ENCODE measurements at places on chromosomes 12 and 14. TPM values are rescaled to one million over a fixed set of nuclear protein-coding genes. Genes with fewer than 3 reads are reported as not detected.

DNA sequence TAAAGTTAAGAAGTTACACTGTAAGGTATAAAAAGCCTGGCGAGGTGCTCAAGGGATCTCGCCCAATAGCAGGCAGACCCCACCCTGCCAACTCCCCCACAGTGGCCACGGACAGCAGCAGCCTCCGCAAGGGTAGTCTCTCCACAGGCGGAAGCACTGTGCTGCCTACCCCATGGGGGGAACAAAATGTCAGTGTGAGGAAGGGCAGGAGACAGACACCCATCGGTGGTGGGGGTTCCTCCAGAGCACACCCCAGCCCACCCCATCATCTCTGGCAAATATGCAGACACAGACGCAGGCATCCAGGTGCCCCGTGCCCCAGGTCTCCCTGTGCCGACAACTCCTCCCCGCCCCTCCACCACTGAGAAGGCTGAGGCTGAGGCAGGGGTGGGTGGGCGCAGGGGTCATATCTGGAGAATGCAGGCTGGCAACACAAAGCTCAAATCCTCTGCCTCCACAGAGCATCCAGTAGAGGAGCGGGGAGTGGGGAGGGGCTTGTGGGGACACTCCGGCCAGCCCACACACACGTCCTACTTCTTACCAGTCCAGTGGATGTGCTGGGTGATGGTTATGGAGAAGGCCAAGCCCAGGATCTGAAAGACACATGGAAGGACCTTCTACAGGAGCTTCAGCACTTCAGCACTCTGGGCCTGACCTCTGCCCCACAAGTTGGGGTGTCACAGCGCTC, 68.3 kb upstream of the DDX11 start:
- H3K27ac ChIP-seq, result no peak overlapping the region
- H3K36me3 ChIP-seq, result no peaks in the 10 kb centered on the region
- no peaks in the 10 kb centered on the region for H3K27me3 ChIP-seq
- no peaks in the 10 kb centered on the region for H3K4me1 ChIP-seq

DNA sequence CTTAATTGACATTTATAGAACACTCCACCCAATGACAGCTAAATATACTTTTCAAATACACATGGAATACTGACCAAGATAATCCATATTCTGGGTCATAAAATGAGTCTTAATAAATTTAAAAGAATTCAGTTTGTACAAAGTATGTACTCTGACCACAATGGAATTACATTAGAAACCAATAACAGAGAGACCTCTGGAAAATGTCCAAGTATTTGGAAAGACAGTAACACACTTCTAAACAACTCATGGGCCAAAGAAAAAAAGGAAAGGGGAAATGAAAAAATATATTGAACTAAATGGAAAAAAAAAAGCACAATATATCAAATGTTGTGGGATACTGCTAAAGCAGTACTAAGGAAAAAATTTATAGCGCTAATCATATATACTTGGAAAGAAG, 52.0 kb downstream of the CRACR2A start:
- peaks cover 5% of the 10 kb centered on the region for H3K4me1 ChIP-seq
- no peaks in the 10 kb centered on the region for H3K36me3 ChIP-seq
- no peak overlapping the region for H3K4me3 ChIP-seq

GRCh38 chr12:5000204-5000603, 43.5 kb upstream of the KCNA5 start:
- no peaks in the 10 kb centered on the region for H3K4me1 ChIP-seq
- no peak for DNase-seq
- no peak overlapping the region for H3K27ac ChIP-seq
- peaks cover 85% of the 10 kb centered on the region for H3K27me3 ChIP-seq

GRCh38 chr12:104138797-104139152, 765 bp upstream of the NFYB start:
- H3K4me3 ChIP-seq, result peak overlapping the region; percentile 74
- H3K27ac ChIP-seq, result no peak overlapping the region
- H3K4me1 ChIP-seq, result no peaks in the 10 kb centered on the region

DNA sequence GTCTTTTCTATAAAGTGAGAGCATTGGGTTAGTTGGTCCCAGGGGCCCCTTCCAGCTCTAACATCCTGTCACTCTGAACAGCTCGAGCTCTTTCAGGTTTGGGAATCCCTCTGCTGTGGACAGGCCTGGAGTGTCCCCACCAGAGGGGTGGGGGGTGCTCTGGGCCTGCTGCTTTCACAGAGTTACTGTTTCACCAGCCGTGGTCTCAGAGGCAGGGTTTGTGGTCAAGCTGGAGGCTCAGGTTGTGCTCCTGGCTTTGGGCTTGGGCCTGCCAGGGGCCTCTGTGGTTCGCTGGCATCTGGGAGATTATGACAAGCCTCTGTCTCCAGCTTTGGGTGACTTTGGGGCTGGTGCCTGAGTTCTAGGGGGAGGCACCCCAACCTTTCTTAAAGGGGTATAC, 59.6 kb downstream of the FBXL14 start:
- H3K4me3 ChIP-seq, result no peak overlapping the region
- DNase-seq, result peak; percentile 37
- H3K27ac ChIP-seq, result no peak overlapping the region
- no peaks in the 10 kb centered on the region for H3K4me1 ChIP-seq

The GDF11 gene
- total RNA-seq, result 35.3 TPM

The PTPRQ gene
- total RNA-seq, result 0.25 TPM

The RHOJ gene
- total RNA-seq, result not detected

The PLXNC1 gene
- 0.47 TPM for total RNA-seq

The SPX gene
- 0.18 TPM for total RNA-seq

The PGF gene
- 5.0 TPM for total RNA-seq

Data from endodermal cell (in vitro differentiated cells).